Vagina (tissue), 2 donors: ENCODE measurements at places on chromosomes 5 and 9. TPM values are rescaled to one million over a fixed set of nuclear protein-coding genes. Genes with fewer than 3 reads are reported as not detected.

PGM5 gene
- total RNA-seq, result 102 TPM

CPLANE1 gene
- total RNA-seq, result 26.5 TPM

DNA sequence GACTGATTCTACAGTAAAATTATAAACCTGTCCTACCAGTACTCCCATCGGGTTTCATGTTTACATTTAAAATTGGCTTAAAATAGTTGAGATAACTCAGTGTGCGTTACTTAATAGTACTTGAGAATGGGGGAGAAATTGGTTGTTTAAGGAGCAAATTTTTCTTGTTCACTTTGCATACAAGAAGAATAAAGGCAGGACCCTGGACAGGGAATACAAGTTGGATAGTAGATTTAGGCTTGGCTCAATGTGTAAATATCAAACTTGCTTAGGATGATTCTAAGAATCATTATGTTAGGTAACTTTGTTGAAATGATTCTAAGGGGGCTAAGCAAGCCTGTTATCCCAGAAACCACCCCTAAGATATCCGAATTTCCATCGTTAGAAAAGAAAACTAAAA lies 448.4 kb upstream of the TLE4 start:
- no peak for DNase-seq

DNA sequence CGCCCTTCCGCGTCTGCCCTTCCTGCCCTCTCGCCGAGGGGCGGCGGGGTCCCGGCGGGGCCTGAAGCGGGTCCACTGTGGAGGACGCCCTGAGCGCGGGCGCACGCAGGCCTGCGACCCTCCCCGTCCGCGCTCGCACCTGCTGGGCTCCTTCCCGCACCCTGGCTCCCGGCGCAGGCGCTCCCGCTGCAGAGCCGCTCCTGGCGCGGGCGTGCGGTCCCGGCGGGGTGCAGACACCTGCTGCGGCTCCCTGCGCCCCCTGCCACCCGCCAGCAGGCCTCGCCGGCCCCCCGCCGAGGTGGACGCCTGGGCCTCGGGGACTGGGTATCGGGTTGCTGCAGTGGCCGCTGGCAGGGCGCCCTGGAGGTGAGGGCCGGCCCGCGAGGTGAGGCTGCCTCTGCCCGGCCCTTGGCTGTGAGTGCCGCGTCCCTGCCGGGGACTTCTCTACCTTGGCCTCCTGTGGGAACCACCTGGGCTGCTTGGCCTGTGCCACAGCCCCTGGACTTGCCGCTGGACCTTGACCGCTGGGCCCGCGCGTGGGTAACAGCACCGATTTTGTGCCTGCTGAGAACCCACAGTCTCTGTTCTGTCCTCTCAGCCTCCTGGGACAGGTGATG lies 627 bp downstream of the ARRDC1 start:
- peak; percentile 90 for DNase-seq

DNA sequence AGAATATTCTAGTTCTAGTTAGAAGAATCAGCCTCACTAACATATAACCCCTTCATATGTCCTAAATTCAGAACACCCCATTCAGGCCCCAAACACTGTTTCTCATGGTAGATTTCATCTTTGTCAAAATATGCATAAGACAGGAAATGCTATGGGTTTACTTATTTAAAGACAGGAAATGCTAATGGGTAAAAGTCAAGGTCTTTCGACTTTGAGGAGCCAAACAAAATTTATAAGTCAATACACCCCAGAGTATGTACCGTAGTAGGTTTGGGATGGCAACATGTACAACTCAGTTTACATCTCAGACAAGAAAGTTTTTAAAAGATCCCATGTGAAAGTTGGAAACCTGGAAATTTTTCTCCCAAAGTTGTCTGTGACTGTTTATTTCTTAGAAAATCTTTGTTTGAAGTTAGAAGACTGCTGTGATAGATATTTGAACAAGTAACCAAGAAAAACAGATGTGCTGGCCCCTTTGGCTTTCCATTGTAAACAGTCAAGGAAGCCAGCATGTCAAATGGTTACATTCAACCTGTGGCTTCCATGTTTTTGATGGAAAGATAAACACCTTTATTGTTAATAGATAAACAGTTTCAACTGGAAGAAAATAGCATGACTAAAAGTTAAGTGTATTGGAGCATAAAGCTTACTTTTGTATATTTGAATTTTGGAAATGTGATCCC lies 102.2 kb downstream of the INIP start:
- no peak for DNase-seq

GRCh38 chr5:133991171-133991910 lies 13.4 kb downstream of the VDAC1 start:
- no peak for DNase-seq

DNA sequence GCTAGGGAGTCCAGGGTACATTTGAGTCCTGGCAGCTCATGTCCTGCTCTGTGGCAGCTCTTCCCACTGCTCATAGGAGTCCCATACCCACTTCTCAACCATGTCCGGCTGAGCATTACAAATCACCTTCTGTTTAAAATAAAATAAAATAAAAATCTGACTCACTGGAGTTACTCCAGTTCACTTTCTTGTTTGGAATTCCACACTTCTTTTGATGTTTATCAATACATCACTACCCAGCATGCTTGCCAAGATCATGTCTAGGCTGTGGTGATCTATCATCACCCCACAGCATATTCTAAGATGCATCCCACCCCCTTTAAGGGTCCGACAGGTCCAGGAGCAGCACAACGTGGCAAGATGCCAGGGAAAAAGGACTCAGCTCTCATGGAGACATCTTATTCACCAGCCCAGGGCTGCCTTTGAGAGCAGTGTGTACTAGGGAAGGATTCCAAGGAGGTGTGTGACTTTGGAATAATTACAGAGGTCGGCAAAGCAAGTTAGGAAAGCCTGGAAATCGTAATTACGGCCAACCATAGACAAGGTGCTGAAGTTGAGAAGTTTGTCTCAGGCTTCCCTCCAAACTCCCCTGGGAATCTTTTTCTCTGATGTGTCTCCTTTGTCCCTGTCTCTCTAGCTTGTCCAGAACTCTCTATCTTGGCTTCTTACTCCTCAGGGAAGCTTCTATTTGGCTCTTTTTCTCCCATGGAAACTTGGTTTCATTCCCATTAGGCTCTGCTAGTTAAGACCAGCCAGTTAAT lies 111.4 kb upstream of the SLC1A3 start:
- DNase-seq, result no peak

DNA sequence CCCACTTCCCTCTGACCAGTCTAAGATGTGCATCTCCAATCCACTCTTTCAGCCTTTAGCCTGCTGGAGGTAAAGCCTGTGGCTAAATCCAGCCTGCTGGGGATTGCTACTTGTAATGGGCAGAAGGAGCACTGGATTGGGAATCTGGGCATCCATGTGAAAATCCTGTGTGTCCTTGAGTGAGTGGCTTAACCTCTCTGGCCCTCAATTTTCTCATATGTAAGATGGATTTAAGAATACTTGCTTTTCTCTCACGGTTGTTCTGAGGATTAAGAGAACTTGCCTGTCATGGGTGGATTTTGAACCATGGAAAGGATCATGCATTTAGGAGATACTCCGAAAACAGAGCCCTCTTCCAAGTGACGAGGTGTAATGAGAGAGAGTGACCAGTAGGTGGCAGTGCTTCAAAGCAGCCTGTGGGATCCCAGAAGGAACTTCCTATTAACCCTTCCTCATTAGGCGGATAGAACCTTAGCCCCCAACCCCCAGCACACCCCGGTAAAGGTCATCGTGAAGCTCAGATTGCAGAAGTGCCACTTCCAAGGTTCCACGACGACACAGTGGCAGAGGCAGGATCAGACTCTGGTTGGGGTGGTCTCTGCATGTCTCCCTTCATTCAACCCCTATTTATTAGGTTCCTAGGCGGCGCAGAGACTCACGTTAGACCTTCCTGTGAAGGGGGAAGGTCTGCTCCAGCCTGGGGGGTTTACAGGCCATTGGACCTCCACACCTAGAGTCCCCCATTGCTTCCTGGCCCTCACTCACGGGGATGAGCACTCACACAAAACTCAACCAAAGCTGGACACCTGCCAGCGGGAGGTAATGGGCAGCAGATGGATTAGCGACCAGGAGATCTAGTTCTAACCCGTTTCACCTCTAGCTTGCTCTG lies 68.7 kb upstream of the ZNF618 start:
- DNase-seq, result no peak

SOHLH1 gene
- total RNA-seq, result not detected

SPATA31E1 gene
- total RNA-seq, result not detected

ALDH1B1 gene
- total RNA-seq, result 13.3 TPM

- no peak for DNase-seq
Measured at GRCh38 chr9:100064872-100065581, 33.8 kb downstream of the ERP44 start.

DNA sequence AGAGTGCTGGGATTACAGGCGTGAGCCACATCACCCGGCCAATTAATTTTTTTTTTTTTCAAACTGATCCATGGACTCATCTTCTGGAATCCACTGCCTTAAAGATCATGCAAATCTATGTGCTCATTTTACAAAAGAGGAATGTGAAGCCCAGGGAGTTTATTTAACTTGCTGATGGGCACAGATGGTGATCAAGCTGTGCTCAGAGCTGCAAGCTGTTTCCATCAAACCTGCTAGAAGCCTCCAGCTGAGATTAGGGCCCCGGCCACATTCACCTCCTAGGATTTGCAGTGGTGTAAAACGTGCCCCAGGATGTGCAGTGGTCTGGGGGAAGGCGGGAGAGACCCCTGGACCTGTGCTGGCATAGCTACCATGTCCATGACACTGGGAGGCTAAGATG lies 56.1 kb upstream of the TUT7 start:
- no peak for DNase-seq

DNA sequence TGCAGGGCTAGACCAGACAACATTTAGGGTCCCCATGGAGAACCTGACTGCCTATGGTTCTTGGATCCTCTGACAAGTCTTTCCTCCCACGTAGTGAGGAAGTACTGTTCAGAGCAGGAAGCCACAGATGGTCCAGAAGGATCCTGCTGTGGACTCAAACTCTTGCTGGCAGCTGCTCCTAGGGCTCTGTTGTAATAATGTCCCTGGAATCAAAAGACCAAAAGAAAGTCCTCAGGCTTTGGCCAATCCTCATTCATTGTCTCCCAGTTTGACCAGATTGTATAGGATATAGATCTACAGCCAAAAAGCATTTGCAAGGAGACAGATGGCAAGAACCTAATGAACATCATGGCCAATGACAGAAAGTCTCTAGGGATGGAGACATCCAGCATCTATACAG lies 53.9 kb downstream of the SEMA6A start:
- no peak for DNase-seq

DNA sequence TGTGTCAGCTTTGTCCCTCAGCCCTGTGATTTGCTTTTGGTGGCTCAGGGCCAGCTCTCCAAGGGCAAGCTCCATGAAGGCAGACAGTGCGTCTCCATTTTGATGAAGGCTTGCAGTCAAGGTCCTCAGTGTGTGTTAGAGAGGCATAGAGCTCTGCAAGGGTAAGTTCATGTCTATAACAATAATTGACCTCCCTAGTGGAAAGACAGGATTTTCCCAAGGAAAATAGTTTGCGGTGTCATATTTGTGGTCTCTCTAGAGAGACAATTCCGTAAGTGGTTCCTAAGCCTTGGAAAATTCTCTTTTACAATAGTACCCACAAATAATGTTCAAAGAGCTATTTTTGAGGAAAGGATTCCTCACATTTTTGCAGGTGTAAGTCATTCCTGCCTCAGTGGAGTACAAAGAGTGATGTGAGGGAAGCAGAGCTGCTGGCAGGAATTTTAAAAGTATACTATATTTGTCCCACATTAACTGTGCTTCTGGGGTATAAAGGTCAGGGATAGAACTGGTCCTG lies 40.2 kb downstream of the SLC1A3 start:
- no peak for DNase-seq

- DNase-seq, result no peak
Measured at GRCh38 chr9:110700953-110701352, 32.4 kb downstream of the MUSK start.

C9orf153 gene
- not detected for total RNA-seq

GRCh38 chr5:93532370-93532769 lies 48.6 kb downstream of the NR2F1-AS1 start:
- DNase-seq, result no peak

DNA sequence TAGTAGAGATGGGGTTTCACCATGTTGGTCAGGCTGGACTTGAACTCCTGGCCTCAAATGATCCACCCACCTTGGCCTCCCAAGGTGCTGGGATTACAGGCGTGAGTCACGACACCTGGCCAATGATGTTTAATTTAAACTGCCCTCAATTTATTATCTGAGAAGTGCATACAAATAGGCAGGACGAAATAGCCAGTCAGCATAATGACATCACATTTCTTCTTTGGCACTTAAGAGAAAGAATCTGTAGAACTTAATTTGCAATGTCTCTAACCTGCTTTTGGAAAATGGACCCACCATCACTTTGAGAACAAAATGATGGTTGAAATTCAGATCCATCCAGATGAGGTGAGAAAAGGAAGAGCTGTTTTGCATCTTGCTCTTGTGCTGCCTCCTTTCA lies 52.5 kb upstream of the ZNF608 start:
- DNase-seq, result no peak

DIMT1 gene
- 25.5 TPM for total RNA-seq

ATOSB gene
- total RNA-seq, result 11.5 TPM

DNA sequence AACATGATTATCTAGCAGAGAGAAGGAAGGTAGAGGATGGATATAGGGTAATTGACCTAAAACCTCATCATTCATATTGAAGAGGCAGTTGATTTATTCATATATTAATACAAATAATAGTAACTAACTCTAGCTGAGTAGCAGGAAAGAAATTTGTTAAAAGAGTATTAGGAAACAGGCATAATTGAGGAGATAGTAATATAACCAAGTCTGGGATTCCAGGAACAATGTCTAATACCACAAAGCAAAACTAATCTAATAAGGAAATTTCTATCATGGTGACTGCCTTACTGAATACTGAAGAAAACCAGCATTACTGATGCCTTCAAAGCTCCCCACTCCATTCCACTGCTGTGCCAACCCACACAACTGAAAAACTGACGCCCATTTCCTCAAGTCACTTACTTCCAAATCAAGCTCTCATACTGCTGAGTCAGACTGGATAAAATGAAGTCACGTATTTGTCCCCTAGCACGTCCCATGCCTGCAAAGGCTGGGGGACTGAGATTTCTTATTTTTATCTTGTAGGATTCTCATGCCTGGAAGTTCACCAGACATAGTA lies 153.9 kb downstream of the SMC2 start:
- no peak for DNase-seq

PRRT1B gene
- not detected for total RNA-seq

PDE6A gene
- 0.25 TPM for total RNA-seq

- DNase-seq, result no peak
Measured at GRCh38 chr9:77673941-77674791, 26.0 kb upstream of the GNA14 start.

CREB3 gene
- total RNA-seq, result 35.1 TPM

- DNase-seq, result no peak
Measured at GRCh38 chr9:118459913-118460312, 755.7 kb downstream of the TLR4 start.

FAM221B gene
- total RNA-seq, result not detected

STRBP gene
- total RNA-seq, result 9.1 TPM

OTULINL gene
- total RNA-seq, result 8.8 TPM

TSSK1B gene
- total RNA-seq, result 1.2 TPM

DNA sequence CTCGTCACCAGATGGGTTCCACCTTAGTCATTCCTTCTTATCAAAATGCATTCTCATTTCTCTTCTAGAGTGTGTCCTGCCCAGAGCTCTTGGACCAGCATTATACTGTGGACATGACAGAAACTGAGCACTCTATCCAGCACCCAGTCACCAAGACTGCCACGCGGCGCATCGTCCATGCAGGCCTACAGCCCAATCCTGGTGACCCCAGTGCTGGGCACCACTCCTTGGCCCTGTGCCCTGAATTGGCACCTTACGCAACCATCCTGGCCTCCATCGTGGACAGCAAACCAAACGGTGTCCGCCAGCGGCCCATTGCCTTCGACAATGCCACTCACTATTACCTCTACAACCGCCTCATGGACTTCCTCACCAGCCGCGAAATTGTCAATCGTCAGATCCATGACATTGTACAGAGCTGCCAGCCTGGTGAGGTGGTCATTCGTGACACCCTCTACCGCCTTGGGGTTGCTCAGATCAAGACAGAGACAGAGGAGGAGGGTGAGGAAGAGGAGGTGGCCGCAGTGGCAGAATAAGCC lies 34.6 kb downstream of the CSF1R start:
- no peak for DNase-seq
